ENCODE measurements at places on chromosomes 12 and 14.

- no peak for DNase-seq
These were observed 195.1 kb upstream of the RTL1 start for GRCh38 chr14:101098641-101099040.

GRCh38 chr14:91315844-91316267 lies 71.4 kb upstream of the GPR68 start:
- no peak for DNase-seq

GRCh38 chr12:82883394-82884355 lies 197.0 kb downstream of the TMTC2 start:
- DNase-seq: no peak

GRCh38 chr14:22569737-22570131 lies 19.3 kb downstream of the DAD1 start:
- DNase-seq: no peak

- no peak for DNase-seq
These were observed 18.0 kb downstream of the LRRC74A start for GRCh38 chr14:76844223-76844622.

DNA sequence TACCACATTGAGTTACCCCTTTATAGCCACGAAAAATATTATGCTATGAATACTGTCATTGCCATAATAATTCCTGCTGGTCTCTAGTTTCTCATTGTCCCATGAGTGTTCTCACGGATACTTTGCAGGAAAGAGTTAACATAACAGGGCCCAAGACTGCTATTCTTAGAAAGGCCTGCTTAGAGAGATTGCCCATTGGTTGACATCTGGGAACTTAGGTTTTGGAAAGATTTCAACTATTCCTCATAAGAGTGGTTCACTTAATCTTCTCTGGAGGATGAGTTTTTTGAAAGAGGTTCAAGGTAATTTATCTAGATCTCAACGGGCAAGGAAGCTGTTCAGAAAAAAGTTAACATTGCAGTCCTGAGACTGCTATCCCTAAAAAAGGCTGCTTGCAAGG lies 18.4 kb upstream of the PRPF39 start:
- no peak for DNase-seq

DNA sequence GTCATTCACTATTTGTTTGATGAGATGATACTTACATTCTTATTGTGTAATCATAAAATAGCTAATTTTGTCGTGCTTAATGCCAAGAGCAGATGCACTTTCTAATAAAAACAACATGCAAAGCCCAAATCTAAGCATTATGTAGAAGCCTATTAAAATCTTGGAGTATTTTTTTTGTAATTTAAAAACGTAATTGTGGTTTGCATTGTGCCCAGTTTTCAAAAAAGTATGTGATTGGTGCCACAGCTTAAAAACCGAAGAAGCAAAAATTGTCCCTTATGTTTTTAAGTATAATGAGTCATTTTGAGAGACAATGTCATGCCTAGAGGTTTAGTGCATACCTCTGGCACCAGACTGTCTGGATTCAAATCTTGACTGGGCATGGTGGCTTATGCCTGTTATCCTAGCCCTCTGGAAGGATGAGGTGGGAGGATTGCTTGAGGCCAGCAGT lies 464.8 kb upstream of the RGS6 start:
- DNase-seq: no peak

GRCh38 chr14:79415726-79416125 lies 795.6 kb downstream of the DIO2 start:
- no peak for DNase-seq

GRCh38 chr14:94227029-94227428 lies 52.9 kb downstream of the PPP4R4 start:
- no peak for DNase-seq

- no peak for DNase-seq
These were observed 12.0 kb downstream of the MORN3 start for GRCh38 chr12:121657305-121658008.

DNA sequence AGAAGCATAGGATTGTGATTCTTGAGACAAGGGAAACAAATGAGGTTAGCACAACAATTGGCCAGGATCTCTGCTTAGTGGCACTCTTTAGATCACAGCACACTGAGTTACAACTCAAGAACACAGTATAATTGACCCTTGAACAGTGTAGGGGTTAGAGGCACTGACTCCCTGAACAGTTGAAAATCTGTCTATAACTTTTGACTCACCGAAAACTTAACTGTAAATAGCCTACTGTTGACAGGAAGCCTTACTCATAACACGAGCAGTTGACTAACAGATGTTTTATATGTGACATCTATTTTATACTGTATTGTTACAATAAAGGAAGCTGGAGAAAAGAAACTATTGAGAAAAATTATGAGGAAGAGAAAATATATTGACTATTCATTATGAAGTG lies 296.1 kb downstream of the RERGL start:
- DNase-seq: no peak

- peak; percentile 30 for DNase-seq
These were observed 16.5 kb downstream of the HEBP1 start for GRCh38 chr12:12983420-12984035.

DNA sequence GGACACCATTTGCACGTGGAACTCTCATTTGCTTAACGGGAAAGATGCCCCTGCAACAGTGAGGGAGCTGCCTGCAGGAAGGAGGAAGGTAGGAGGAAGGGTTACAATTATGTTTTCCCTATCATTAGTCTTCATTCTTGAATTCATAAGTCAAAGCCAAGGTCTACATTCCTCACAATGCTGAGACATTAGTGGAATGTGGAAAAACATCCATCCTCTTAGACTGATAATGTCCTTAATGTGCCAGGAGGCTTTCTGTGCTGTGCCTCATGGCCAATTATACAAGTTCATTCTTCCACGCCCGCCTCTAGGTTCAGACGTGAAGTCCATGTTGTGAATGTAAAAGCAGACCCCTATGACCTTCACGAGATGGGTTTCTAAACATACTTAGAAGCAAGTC lies 1212.4 kb upstream of the TMEM132C start:
- DNase-seq: no peak

- no peak for DNase-seq
These were observed 29.3 kb upstream of the ZFP36L1 start for GRCh38 chr14:68822132-68822651.

DNA sequence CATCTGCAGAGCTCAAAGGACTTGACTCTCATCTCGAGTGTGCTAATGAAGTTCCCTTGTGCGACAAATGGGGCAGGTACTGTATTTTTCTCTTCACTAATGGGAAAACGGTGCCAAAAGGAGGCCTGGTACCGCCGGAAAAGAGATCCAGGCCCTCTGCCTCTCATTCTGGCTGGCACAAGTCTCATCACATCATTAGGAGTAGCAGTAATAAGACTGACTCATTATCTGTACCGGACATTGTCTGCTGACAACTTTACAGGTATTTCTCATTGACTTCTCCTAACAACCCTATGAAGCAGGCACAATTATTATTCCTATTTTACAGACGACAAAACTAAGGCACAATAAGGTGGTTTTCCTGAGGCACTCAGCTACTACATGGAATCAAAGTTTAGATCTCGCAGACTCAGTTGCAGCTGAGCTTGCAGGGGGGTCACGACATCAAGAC lies 668 bp downstream of the APPL2 start:
- no peak for DNase-seq

GRCh38 chr12:129772501-129773493 lies 131.0 kb downstream of the TMEM132D start:
- DNase-seq: no peak

DNA sequence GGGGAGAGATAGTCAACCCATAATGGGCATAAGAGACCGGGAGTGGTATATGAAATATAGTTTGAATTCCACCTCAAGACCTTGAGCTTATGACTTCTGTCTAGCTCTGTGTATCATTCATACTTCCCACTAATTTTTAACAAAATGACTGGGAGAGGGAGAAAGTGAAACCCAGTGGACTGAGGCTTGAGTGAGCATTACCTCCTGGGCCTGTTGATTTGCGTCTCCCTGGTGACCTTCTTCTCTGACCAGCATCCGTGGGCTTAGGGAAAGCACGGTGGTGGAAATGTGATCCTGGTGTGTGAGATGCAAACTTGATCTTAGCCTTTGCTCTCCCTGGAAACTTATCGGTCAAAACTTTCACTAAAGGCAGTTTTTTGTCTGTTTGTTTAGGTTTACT lies 207.9 kb upstream of the BCL2L14 start:
- no peak for DNase-seq

DNA sequence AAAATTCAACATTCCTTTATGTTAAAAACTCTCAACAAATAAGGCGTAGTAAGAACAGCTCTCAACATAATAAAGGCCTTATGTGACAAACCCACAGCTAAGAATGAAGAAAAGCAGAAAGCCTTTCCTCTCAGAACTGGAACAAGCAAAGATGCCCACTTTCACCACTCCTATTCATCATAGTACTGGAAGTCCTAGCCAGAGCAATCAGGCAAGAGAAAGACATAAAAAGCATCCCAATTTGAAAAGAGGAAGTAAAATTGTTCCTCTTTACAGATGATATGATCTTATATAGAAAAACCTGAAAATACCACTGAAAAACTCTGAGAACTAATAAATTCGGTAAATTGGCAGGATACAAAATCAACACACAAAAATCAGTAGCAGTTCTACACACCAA lies 52.1 kb downstream of the STON2 start:
- no peak for DNase-seq

DNA sequence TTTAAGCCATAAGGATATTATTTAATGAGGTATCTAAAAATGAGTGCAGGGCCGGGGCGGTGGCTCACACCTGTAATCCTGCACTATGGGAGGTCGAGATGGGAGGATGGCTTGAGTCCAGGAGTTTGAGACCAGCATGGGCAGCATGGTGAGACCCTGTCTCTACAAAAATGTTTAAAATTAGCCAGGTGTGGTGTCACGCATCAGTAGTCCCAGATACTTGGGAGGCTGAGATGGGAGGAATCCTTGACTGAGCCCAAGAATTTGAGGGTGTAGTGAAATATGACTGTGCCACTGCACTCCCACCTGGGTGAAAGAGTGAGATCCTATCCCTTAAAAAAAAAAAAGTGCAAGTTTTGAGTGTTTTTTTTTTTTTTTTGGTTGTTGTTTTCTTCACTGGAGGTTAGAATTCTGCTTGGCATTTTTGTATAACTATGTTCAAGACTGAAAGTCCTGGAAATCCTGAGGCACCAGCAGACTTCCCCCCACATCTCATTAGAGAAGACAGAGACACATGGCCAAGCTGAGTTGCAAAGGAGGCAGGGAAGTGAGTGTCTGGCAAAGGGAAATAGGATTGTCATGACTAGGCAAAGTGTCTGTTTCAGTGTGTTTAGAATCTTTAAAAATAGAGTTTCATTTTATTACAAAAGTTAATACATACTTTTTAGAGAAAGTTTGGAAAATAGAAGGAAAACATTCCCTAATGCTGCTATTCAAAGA lies 53.5 kb upstream of the DUSP6 start:
- no peak for DNase-seq

- peak; percentile 59 for DNase-seq
These were observed 79.5 kb downstream of the ARMH4 start for GRCh38 chr14:58072288-58073071.

- no peak for DNase-seq
These were observed 38.2 kb downstream of the NCKAP5L start for GRCh38 chr12:49789992-49790391.

DNA sequence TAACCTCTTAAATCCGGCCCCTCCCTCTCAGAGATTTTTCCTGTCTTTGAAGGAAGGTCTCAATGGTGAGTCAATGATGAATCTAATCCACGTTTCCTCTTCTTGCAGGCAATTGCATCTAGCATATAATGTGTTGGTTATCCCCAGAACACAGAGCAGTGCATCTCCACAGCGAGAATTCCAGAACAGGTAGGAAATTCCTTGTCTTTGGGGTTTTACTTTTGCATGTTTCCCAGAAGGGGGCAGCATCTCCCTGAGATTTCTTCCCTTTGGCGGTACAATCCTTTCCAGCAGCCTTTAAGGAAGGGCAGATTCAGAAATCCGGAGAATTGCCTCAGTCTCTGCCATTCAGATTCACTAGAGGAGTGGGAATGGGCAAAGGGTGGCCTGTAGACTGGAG lies 128.0 kb downstream of the KCNA5 start:
- peak; percentile 1 for DNase-seq

GRCh38 chr14:77889971-77890442 lies 90.1 kb downstream of the ADCK1 start:
- no peak for DNase-seq

DNA sequence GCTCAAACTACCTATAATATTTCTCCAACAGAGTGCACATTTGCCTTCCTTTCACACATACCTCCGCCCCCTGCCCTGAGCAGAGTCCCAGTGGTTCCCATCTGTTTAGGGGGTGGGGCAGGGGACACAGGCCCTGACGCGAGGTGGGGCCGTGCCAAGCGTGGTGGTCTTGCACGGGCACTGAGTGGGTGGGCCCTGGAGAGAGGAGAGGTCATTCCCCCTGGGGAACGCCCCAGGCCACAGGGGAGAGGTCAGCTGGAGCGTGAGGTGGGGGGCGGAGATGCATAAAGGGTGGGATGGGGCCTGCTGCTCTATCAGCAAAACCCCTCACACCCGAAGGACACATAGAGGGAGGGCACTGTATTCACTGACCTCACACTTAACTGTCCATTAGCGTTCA lies 441.9 kb downstream of the TMEM121 start:
- DNase-seq: no peak

DNA sequence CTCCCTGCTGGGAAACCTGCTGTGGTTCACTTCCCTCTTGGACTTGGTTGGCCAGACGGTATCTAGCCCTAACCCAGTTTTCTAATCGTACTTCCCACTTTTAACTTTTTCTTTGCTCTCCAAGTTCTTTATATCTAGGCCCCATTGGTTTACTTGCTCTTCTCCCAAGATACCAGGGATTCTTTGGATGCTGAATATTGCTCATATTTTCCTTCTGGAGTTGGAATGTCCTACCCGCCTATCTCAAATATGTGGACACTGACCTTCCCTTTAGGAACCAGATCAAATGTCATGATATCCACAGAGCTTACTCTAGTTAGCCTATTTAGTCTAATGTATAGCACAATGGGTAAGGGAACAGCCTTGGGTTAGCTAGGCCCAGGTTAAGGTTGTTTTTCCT lies 228.6 kb downstream of the DACT1 start:
- DNase-seq: no peak

DNA sequence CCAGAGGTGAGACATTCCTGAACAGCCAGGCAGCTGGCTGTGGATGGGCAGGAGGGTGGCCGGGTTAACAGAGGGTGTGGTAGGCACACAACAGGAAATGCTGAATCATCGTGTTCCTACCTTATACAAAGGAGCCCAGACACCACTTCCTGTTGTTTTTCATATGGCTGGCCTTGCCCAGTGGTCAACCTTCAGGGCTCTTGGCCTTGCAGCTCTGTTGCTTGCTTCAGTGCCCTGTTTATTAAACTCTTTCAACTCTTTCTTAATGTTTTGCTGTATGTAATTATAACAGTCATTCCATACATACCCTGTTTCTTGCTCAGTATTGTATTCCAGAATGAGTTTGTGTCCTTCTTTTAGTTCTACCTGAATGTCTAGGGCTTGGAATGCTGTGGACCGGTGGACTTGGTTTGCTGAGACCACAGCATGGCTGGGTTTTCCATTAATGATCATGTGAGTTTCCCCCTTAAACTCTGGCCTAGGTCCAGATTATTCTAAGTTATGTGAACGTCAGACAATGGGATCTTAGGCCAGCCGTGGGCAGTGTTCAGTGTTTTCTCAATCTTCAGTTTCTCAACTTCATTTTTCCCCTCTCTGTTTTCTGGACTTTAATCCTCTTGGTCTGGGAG lies 11.9 kb downstream of the CFAP54 start:
- no peak for DNase-seq

DNA sequence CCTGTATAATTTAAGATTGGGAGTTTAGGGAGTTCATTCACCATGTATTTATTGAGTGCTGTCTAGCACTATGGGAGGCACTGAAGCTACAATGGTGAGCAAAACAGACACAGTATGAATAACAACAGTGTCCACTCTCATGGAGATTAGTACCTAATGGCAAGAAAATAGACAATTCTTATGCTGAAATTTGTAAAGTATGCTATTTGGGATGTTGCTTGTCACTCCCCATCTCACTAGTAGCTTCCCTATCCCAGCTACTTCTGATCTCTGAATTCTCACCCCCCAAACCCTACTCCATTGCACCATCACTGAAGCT lies 4.0 kb downstream of the GDF11 start:
- no peak for DNase-seq

Measured in hippocampal formation (tissue), 2 donors.